ENCODE measurements at places on chromosomes 4 and X. TPM values are rescaled to one million over a fixed set of nuclear protein-coding genes. Genes with fewer than 3 reads are reported as not detected.

DNA sequence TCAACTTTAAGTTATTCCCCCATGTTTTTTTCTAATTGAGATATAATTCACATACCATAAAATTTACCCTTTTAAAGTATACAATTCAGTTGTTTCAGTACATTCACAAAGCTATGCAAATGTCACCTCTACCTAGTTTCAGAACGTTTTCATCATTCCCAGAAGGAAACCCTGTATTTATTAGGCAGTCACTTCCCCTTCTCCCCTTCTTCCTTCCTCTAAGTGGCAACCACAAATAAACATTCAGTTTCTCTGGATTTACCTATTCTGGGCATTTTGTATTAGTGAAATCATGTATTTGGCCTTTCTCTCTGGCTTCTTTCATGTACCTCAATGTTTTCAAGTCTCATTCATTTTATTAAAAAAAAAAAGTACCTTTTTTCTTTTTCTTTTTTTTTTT lies 101.9 kb downstream of the TET2 start:
- no peak for DNase-seq

- peak; percentile 77 for DNase-seq
These were observed 69.7 kb downstream of the KLHL8 start for GRCh38 chr4:87150498-87151261.

DNA sequence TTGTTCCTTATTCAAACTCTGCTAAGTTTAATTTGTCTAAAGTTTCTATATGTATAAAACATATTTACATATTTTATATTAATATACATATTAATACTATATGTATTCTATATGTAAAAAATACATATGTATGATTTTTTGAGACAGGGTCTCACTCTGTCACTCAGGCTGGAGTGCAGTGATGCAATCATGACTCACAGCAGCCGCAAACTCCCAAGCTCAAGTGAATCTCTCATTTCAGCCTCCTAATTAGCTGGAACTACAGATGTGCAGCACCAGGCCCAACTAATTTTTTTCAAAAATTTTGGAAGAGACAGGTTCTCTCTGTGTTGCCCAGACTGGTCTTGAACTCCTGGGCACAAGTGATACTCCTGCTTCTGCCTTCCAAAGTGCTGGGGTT lies 684.9 kb downstream of the TRAM1L1 start:
- DNase-seq, result no peak

DNA sequence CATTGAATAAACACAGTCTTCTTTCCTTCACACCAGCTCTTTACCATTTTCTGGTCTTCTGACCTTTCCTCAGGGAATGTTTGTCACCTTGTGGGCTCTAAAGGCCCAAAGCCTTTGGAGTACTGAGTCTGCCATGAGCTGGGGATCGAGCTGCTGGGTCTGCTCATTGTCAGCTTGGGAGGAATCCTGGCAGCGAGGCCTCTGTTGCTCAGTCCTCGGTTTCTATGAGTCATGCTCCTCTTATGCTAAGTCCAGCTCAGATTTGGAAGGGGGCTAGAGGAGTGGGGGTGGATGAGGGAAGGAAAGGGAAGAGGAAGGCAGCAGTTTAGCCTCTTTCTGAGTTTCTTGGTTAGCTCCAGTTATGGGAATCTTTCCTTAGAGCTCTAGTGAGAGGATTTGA lies 31.1 kb downstream of the NHSL2 start:
- peak; percentile 72 for DNase-seq

DNA sequence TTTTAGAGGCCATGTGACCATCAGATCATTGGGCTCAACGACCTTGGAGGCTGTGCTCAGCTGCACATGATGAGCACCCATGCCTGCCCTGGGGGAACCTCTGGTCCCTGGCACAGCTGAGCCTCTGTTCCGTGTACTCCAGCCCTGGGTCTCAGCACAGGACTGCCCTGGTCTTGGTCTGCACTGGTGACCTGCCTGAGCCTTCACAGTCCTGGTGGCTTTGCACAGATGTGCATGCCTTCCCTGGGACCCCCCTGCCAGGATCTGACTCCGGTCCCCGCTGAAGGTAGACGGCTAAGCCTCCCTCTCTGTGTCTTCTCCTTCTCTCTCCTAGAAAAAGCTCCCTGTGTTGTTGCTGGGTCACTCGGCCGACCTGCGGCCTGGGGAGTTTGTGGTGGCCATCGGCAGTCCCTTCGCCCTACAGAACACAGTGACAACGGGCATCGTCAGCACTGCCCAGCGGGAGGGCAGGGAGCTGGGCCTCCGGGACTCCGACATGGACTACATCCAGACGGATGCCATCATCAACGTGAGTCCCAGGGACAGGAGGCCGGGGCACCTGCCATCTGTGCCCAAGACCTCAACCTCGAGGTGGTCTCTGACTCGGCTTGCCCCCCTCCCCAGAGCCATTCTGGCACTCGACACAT lies 21.6 kb downstream of the HTRA3 start:
- no peak for DNase-seq

- no peak for DNase-seq
These were observed 90.1 kb downstream of the WFS1 start for GRCh38 chr4:6359536-6360308.

DNA sequence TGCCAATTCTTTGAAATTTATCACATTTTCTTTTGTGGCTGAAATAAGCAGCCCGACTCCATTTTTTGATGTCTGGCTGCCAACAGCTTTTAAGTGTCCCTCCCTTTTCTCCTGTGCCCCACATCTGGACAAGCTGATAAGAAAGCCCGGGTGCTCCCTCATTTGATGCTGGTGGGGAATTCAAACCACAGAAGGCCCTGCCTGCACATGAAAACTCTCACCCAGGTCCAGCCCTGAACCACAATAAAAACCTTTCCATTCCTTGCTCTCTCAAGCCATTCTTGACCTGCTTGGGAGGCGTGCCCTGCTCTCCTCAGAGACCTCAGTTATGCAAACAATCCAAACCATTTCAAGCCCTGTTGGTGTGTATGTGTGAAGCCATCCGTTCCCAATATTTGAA lies 93.9 kb downstream of the FAM53A start:
- no peak for DNase-seq

- no peak for DNase-seq
These were observed 152.7 kb downstream of the APBB2 start for GRCh38 chr4:41061482-41062185.

- DNase-seq, result no peak
These were observed 57.2 kb upstream of the HS3ST1 start for GRCh38 chr4:11485926-11486325.

- no peak for DNase-seq
These were observed 50.2 kb upstream of the GABRE start for GRCh38 chrX:152024710-152025109.

DNA sequence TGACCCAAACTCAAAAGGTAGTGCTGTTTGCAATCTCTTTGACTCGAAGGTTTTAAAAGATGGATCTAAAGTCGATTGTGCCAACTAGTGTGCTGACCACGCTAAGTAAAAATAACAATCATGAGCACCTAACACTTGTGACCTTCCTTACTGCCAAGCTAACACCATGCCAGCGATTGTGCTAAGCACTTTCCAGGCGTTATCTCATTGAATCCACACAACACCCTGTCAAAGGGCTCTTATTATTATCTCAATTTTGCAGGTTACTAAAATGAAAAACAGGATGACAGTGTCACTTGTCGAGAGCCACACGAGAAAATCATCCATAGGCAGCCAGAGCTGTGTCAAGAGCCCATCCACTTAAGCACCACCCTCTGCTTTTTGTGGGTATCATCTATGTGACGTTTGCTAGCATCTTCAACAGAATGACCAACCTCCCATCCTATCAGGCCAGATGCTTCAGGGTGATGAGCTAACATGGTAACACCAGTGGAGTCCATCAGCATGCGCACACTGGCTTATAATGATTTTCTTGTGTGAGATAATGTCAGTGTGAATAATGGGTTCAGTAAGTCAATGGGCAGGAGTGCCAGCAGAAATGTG lies 893 bp upstream of the GAB3 start:
- DNase-seq, result no peak

- DNase-seq, result no peak
These were observed 149.2 kb downstream of the TBL1X start for GRCh38 chrX:9614016-9614415.

DNA sequence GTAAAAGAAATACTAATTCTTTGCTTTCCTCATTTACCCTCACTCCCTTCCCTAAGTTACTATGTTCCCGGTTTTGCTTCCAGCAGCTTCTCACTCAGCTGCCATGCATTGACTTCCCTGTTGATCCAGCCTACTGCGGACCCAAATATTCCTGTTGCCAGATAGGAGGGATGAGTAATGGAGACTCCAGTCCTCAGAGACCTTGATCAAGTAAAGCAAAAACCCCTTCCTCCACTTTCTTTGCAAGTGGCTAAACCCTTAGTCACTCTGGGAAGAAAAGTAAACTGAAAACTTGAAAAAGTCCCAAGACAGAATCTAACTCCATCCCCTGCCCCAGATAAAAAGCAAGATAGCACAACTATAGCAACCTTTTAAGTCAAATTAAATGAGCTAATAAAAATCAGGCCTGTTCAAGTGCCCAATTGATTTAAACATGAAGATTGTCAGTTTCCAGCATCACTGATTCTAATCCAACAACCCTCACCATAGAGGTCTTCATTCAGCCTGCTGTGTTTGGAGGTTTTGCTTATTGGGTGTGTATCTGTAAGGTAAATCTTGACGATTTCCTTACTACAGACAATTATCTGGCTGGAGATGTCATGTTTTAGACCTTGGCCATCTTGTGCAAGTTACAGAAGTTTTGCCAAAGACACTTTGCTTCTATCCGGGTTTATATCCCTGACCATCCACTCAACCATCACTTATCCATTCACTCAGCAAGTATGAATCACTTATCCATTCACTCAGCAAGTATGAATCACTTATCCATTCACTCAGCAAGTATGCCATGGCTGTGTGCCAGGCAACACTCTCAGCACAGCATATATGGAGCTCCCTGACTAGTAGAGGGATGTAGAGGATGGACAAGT lies 17.6 kb downstream of the FGFBP1 start:
- peak; percentile 15 for DNase-seq

DNA sequence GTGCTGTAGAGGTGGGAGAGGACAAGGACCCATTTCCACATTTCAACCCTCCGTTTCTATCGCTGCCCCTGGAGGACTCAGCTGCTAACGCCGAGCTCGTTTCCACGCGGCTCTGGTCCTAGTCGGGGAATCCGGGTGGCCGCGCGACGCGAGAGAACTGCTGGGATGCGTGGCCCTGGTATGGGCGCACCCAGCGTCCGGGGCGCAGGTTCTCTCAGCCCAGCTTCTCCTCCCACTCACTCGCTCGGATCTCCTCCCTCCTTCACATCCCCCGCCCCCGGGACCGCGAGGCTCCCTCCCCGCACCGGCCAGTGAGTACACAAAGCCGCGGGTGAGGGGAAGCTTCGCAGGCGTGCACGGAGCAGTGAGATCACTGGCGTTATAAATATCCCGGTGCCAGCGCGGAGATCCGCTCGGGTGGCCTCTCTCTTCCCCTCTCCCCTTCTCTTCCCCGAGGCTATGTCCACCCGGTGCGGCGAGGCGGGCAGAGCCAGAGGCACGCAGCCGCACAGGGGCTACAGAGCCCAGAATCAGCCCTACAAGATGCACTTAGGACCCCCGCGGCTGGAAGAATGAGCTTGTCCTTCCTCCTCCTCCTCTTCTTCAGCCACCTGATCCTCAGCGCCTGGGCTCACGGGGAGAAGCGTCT lies at the start of gene FGF5:
Gene FGF5 (plus strand): TSS at position 412 of the 649 bp plus-strand sequence. CDS start 161 bp downstream, at position 573.
- DNase-seq, result peak; percentile 54

- DNase-seq, result no peak
These were observed 88.2 kb downstream of the SCD5 start for GRCh38 chr4:82710197-82710929.

DNA sequence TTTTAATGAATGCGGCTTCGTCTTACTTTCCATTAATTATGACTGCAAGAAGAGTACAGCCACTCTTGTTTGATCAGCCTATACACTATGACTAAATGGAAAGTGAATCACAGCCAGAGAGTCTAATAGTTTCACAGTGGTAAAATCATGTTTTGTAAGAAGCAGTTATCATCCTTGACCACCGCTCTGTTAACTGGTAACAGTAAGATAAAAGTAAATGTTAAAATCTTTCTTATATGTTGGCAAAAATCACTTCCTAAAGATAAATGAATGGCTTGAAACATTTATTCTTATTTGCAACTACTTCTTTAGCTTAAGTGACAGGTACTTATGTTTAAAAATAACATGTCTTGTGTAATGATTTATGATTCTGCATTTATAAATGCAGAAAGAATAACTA lies 13.2 kb downstream of the GALNT7 start:
- DNase-seq, result no peak

- DNase-seq, result no peak
These were observed 168.5 kb upstream of the LDB2 start for GRCh38 chr4:17066972-17067371.

- no peak for DNase-seq
These were observed 227.2 kb downstream of the SPCS3 start for GRCh38 chr4:176546975-176547374.

DNA sequence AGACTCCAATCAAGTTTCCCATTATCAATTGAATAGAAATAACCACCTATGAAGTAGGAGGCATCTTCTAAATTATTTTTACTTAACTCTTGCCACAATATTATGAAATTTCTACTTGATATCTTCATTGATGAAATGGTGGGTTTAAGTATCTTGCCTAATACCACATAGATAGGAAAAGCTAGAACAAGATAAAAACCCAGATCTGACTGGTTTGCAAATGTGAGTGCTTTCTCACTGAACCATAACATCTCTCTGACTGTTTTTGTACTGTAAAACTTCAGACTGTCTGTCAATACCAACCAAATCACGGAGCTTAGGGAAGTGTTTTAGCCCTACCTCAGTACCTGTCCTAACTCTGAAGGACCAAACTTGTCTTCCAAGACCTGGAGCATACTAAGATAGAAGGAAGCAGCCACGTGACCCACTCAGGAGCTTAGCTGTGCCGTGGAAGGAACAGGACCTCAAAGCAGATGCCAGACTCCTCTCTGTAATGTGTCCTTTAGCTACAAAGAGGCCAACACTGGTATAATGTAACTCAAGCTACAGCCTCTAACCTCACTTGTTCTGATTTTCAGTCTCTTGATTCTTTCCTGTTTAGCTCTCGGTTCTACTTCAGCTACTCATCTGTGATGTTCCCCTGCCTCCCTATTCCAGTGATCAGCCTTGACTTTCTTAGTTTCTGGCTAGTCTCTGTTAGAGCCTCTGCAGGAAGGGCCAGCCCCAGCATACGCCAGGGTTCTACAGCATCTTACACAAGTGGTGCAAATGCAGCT lies 84.4 kb downstream of the LRP2BP start:
- no peak for DNase-seq

DNA sequence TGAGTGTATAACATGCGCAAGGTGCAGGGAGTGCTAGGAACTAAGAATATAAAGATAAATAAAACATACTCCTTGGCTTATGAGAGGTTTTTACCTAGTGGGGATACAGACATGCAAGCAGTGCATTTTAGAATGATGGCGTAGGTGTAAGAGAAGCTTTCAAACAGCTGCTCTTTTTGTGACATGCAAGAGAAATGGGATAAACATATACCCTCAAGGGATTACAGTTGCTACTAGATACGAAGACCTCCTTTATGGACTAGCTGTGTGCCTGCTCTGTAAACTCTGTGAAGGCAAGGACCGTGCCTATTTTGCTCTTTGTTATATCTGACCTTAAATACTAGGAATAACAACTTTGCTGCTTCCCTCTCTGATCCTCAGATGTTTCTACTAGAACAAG lies 39.0 kb upstream of the SLITRK4 start:
- no peak for DNase-seq

Gene TMPRSS11A
- 0.11 TPM for polyA plus RNA-seq

Gene COQ2
- polyA plus RNA-seq, result 11.9 TPM

Gene SHOX
- 1.4 TPM for polyA plus RNA-seq

Gene SFRP2
- 187 TPM for polyA plus RNA-seq

Gene MAGEA2
- polyA plus RNA-seq, result not detected

Gene HAND2
- 0.12 TPM for polyA plus RNA-seq

Gene ASMT
- 0.28 TPM for polyA plus RNA-seq

Gene AKAP14
- not detected for polyA plus RNA-seq

Gene G6PD
- 9.8 TPM for polyA plus RNA-seq

Gene AMTN
- not detected for polyA plus RNA-seq

Gene NEXMIF
- 0.46 TPM for polyA plus RNA-seq

Gene PAGE2B
- polyA plus RNA-seq, result not detected

Gene ITIH6
- polyA plus RNA-seq, result 0.80 TPM
